GOT3 (cell line): ENCODE measurements at places on chromosomes 2 and 18.

DNA sequence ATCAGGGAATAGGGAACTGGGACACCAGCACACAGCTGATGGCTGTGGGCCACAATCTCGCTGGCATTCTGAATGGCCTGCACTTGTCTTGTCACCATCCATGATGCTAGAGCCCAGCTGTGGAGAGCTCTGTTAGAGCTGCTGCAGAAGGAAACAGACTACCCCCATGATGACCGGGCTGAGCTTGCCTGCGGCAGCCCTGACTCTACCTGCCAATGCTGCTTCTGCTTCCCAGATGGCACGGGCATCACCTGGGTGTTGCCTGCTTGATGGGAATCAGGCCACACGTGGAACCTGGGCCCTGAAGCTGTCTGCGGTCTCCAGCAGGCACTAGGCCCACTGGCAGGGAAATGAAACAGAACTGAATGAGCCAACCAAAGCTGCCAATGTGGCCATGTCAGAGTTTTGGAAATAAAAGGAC is 11.2 kb upstream of the DAW1 start:
- no peak for DNase-seq

- no peak for DNase-seq
These were observed 210.3 kb downstream of the TMX3 start for GRCh38 chr18:68504441-68505177.

DNA sequence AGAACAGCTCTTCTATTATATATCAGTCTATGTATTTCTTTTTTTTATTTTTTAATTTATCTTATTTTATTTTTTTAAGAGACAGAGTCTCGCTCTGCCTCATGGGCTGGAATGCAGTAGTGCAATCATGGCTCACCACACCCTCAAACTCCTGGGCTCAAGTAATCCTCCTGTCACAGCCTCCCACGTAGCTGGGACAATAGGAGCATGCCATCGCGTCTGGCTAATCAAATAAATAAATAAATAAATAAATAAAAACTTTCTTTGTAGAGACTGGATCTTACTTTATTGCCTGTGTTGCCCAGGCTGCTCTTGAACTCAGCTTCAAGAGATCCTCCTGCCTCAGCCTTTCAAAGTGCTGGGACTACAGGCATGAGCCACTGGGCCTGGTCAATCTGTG is 117.0 kb downstream of the RBMS1 start:
- no peak for DNase-seq

DNA sequence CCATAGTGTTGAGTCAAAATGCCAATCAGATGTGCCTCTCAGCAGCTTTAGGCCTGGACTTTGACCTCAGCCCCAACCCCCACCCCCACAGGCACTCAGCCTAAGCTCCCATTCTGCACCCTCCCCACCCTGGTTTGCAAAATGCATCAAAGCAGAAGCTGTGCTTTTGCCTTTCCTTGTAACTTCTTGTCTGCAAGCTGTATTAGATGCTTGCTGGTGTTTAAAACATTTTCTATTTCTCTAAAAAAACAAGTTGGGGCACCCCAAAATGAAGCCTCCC is 26.6 kb upstream of the STEAP3 start:
- DNase-seq: no peak

GRCh38 chr2:26522751-26523171 is 44.8 kb upstream of the OTOF start:
- DNase-seq: no peak

DNA sequence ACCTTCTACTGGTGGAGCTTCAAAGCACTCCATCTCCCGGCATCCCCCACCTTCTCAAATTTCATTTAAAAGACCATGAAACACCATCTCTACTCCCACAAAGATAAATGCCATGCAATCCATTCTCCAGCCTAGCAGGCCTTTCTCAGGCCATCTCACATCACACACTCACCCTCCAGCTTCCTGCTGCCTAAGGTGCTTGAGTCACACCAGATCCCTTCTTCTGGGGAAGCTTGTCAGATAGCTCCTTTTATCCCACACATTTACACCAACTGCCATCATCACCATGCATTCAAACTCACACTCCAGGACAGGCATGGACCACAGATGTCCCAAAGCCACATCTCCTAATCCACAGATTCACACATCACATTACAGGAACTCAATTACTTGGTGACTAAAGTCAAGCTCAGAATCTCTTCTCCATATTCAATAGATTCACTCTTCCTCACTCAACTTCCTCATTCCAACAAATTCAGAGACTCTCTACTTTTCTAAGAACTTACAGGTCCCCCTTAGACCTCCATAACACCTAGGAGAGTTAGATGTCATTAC is 292.5 kb downstream of the TNS1 start:
- DNase-seq: no peak

DNA sequence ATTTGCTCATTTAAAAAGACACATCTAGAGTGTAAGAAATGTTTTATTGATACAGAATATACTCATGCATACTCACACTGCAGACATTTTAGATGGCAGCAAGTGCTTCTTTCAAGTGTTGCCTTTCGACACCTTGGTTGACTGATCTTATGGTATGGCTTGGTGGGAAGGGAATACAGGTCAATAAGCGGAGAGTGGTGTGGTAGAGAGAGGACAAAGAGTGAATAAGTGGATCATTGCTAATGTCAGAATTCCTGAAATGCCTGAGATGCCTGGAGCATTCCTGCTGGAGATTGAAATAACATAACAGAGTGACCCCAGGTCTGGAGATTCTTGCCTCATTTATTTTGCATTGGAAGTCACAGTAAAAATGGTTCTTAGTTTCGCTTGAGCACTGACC is 76.7 kb downstream of the RND3 start:
- DNase-seq: no peak

DNA sequence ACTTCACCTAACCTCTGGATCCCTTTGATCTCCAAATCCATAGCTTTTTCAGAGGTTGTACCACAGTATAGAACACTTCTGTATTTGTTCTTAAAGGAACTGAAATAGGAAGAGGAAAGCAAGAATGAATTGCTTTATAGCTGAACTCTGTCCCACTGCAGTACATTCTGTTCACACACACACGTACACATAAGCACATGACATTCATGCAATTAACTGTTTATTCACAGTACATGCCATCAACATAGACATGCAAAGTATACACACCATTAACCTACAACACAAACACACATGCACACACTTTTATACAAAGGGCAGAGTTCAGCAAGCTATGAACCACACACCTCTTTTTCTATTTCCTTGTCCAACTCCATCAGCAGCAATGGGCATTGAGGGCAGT is 43.2 kb downstream of the MRPL33 start:
- DNase-seq: no peak

GRCh38 chr2:145273840-145274239 is 753.9 kb upstream of the ZEB2 start:
- DNase-seq: no peak

DNA sequence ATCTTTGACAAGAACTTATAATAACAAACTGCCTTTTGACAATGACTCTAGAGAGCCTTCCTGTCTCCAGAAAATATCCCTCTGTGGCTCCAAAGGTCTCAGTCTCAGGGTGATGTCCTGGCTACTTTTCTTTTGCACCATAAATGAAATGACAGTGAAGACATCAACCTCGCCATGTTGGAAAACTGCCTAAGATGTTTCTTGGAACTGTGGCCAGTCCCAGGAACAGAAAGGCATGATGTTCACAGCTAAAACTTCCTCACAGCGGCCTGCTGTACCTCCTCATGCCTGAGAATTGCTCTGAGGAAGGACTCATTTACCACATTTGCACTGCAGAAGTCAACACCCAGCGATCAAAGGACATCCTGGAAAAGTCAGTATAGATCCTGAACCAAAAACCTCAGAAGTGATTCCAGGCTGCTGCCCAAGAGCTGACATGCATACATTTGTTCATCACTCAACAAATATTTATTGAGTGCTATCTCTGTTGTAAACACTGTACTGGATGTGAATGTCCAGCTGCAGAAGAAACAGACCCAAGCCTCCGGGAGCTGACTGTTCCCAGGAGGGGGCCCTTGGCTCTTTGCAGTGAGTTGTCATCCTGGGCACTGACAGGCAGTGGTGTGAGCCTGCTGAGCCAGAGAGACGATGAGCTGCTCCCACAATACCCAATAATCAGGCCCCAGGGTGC is 64.3 kb upstream of the ACSL3 start:
- DNase-seq: no peak

GRCh38 chr2:237024255-237024654 is 61.4 kb upstream of the COPS8 start:
- DNase-seq: no peak

- no peak for DNase-seq
These were observed 264.0 kb upstream of the CXCR4 start for GRCh38 chr2:136381722-136382633.

DNA sequence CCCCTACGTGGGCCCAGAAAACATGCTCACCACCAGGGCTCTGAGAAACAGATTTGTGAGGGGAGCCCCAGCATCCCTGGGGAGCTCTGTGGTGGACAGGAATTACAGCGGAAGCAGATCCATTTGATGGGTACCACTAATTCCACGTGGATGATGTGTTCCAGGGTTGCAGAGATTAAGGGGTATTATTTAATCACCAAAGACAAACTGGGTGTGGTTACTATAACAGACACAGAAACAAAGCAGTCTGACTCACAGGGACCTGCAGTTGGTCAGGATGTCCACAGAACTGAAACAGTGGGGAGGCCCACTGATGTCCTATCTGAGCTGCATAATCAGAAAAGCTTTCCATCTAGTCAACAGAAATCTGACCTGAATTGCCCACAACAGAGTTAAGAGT is 65.8 kb downstream of the PSMG2 start:
- no peak for DNase-seq

DNA sequence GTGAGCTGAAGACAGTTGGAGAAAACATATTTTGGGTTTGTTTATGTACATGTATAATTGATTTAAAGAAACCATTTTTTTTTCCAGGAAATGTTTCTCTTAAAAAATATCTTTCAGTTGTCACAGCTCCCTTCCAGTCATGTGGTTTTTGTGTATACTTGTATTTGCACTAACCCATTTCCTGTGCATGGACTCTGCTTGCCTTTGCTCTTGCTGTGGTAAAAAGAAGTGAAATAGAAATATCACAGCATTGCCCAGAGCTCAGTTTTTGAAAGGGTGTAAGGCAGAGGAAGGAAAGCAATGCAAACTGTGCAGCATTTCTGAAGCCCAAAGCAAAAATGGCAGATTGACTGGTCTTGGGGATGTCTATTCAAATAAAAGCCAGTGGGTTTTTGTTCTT is 10.4 kb upstream of the DOCK10 start:
- DNase-seq: no peak

DNA sequence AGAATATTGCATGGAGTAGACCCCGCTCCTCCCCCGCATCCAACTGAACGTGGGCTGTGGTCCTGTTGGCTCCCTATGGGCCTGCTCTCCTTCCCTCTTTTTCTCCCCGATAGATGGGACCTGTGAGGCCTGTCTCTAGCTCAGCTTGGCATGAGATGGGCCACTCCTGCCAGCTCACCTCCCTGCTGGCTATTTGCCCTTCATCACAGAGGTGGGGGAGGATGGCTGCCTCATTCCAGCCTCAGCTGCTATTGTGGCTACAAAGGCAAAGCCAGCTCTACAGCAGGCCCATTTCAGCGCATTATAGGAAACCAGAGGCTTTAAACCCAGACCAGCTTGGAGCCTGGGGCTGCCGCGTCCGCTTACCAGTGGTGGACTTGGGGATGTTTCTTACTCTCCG is 313.9 kb downstream of the GBX2 start:
- DNase-seq: no peak

DNA sequence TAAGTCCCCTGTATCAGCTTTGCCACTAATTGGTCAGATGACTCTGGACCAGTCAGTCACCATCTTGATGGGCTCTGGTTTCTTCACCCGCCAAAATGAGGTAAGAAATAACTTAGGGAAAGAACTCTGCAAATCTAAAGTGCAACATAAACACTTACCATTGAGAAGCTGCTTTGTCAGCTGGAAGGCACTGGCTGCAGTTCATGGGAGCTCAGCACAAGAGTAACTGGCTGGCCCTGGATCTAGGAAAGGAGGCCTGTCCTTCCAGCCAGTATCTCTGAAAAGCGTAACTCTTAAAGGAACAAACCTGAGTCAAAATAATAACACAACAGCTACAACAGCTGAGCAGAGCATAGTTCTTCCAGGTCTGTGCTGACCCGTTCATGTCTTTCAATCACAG is 123.9 kb downstream of the CACNB4 start:
- DNase-seq: no peak
